Naive thymus-derived CD4-positive, alpha-beta T cell (primary cell): ENCODE measurements at places on chromosomes 2 and 18. TPM values are rescaled to one million over a fixed set of nuclear protein-coding genes. Genes with fewer than 3 reads are reported as not detected.

DNA sequence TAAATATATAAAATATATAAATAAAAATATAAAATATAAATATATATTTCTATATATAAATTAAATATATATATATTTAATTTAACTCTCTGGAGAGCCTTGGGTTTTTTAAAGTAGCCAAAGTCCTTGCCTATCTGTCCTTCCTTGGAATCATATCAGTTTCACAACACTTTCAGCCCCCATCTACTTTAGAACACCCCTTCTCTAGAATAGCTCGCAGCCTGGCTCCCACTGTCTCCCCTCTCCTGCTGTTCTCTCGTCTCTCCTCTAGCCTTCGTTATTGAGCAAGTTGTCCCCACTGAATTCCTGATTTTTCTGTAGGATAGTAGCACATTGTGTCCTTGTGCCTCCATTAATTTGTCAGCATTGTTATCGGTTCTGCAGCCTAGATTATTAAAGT lies 677.0 kb downstream of the RNF144A start:
- H3K36me3 ChIP-seq: no peaks in the 10 kb centered on the region
- no peaks in the 10 kb centered on the region for H3K4me1 ChIP-seq
- H3K27me3 ChIP-seq: no peaks in the 10 kb centered on the region
- H3K4me3 ChIP-seq: no peak overlapping the region
- DNase-seq: no peak
- no peak overlapping the region for H3K27ac ChIP-seq

DNA sequence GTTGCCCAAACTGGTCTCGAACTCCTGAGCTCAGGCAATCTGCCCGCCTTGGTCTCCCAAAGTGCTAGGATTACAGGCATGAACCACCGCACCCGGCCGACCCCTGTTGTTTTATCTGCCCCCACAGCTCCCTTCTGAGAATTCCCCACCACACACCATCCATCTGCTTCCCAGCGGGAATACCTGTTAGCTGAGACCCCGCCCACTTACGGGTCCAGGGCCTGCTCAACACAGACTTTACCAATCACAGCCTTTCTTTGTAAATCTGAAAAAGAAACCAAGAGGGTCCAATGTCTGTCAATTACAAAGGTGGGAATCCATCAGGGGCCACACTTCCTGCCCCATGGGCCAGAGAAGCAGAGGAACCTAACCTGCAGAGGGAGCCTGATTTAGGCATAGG lies 14.2 kb upstream of the CABLES1 start:
- H3K27ac ChIP-seq: no peak overlapping the region
- no peaks in the 10 kb centered on the region for H3K27me3 ChIP-seq
- no peak for DNase-seq
- no peak overlapping the region for H3K4me3 ChIP-seq
- H3K4me1 ChIP-seq: no peaks in the 10 kb centered on the region

DNA sequence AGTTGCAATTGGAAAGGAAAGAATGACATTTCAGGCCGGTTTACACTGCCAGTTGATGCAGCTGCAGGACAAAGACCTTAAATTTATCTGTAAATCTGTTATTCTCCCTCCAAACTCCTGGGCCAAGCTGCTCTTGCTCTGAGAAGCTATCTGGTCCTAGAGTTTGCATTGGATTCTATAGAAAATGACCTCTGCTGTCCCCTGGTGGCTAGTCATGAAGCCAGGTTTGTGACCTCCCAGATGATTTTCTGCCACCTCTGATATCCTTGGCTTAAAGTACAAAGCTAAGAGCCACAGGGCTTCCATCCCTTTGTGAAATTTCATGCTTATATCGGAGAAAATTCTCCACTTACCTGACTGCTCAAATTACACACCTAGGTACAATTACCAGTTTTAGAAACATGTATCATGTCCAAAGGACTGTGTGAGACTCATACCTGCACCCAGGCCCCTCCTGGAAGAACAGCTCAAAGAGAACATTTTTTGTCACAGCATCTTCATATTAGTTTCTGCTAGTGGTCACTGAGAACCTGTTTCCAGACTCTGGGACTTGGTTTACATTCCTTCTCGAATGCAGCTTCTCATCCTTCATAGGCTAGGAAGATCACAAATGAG lies 28.9 kb upstream of the IER3IP1 start:
- no peaks in the 10 kb centered on the region for H3K4me1 ChIP-seq
- H3K4me3 ChIP-seq: no peak overlapping the region
- H3K27me3 ChIP-seq: no peaks in the 10 kb centered on the region

DNA sequence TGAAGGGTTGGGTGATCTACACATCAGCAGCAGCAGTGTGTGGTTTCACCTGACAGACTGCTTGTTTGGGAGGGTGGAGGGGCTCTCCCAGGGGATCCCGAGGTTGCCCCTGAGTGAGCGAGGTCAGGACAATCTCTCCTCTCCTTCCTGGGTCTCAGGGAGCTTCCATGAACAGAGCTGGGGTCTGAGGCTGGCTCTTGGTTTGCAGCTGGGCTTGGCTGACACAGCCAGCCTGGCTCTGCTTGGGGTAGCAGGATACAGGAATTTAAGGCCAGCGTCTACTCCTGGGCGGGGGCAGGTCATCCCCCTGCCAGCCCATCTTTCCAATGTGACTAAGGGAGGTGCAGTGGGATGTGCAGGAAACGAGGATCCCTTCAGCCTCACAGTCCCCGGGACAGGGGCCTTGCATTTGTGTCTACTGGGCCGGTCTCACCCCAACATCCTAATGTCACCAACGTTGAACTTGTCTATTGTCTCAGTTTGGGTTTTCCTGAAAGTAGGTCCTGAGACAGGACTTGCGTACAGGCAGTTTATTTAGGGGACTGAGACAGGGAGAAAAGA lies 262.6 kb upstream of the HDAC4 start:
- H3K4me1 ChIP-seq: no peaks in the 10 kb centered on the region
- no peak overlapping the region for H3K4me3 ChIP-seq
- no peaks in the 10 kb centered on the region for H3K36me3 ChIP-seq
- H3K27ac ChIP-seq: no peak overlapping the region
- no peaks in the 10 kb centered on the region for H3K27me3 ChIP-seq

DNA sequence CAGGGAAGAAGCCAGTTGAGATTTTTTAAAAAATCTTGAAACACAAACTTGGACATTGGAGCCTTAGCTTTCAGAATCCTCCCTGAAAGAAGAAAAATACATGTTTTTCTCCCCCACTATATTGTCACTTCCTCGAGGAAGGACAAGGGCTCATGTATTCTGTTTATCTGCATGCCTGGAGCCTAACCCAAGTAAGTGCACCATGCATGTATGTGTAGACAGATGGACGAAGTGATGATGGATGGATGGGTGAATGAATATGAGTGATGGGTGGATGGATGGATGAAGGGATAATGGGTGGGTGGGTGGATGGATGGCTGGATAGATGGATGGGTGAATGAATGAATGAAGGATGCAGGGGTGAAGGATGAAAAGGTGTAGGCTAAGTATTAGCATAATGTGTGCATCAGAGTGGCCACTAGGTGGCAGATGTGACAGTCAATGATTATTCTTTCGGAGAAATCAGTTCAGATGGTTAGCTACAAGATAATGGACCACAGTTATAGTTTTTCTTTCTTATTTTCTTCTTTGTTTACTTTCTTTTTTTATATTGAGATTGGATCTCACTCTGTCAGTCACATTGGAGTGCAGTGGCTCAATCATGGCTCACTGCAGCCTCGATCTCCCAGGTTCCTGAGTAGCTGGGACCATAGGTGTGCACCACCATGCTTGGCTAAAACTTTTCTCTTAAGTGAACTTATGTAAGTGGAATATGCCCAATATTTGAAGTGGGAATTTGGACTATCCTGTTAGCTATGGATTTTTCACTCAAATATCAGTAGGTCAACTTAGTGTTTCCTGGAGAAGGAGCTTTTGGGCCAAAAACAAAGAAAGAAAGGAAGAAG lies 18.5 kb upstream of the CCDC93 start:
- H3K4me1 ChIP-seq: no peaks in the 10 kb centered on the region
- H3K36me3 ChIP-seq: no peaks in the 10 kb centered on the region
- DNase-seq: peak; percentile 36
- H3K27ac ChIP-seq: no peak overlapping the region
- no peak overlapping the region for H3K4me3 ChIP-seq

GRCh38 chr2:120118018-120118417 lies 105.1 kb downstream of the EPB41L5 start:
- no peaks in the 10 kb centered on the region for H3K36me3 ChIP-seq
- no peaks in the 10 kb centered on the region for H3K4me1 ChIP-seq
- H3K27ac ChIP-seq: no peak overlapping the region

- H3K4me3 ChIP-seq: no peak overlapping the region
- no peaks in the 10 kb centered on the region for H3K27me3 ChIP-seq
- no peaks in the 10 kb centered on the region for H3K36me3 ChIP-seq
- no peaks in the 10 kb centered on the region for H3K4me1 ChIP-seq
These were observed 136.7 kb upstream of the CAVIN2 start for GRCh38 chr2:191983591-191983990.

DNA sequence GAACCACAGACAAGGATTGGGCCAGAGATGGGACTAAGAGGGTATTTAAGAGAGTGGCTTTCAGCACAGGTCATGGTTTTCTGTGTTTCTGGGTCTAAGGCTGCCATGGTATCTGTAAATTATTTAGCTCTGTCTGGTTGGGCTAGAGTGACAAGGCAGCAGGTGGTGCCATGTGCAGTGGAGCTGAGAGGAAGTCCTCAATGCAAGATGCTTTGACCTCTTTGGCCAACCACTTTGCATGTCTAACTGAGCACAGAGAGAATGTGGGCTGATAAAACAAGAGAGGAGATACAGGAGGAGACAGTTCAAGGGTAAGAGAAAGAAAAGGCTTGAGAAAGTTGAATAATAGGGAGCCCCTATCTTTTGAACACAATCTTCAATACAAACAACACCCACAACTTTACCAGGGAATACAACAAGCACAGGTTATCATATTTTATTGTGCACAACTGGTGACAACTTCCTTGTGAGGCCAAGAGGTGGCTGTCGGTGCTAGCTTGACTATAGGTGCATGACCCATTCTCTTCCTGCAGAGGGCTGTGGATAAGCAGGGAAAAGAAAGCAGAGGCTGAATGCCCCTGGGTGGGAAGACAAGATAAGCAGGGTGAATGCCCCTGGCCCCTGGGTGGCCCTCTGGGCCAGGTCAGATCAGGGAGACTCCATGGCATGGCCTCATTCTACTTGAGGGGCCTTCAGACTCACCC lies 12.3 kb downstream of the FLACC1 start:
- no peaks in the 10 kb centered on the region for H3K4me1 ChIP-seq
- no peak overlapping the region for H3K4me3 ChIP-seq

- H3K27me3 ChIP-seq: no peaks in the 10 kb centered on the region
- no peak for DNase-seq
- no peaks in the 10 kb centered on the region for H3K36me3 ChIP-seq
- no peaks in the 10 kb centered on the region for H3K4me1 ChIP-seq
- no peak overlapping the region for H3K27ac ChIP-seq
These were observed 71.4 kb downstream of the RAPGEF4 start for GRCh38 chr2:172806996-172807395.

- no peak for DNase-seq
- no peaks in the 10 kb centered on the region for H3K4me1 ChIP-seq
- H3K27me3 ChIP-seq: peaks cover 23% of the 10 kb centered on the region
- H3K27ac ChIP-seq: no peak overlapping the region
These were observed 10.7 kb upstream of the GBX2 start for GRCh38 chr2:236178890-236179235.

- no peak overlapping the region for H3K27ac ChIP-seq
- DNase-seq: no peak
- H3K4me3 ChIP-seq: no peak overlapping the region
These were observed 339.5 kb upstream of the GCFC2 start for GRCh38 chr2:76050196-76050595.

- no peak overlapping the region for H3K27ac ChIP-seq
These were observed 29.3 kb upstream of the LBH start for GRCh38 chr2:30201990-30202389.

GRCh38 chr2:170155022-170155722 lies 22.8 kb upstream of the MYO3B start:
- no peak for DNase-seq
- H3K4me3 ChIP-seq: no peak overlapping the region
- H3K27me3 ChIP-seq: no peaks in the 10 kb centered on the region
- no peaks in the 10 kb centered on the region for H3K4me1 ChIP-seq

- H3K27me3 ChIP-seq: no peaks in the 10 kb centered on the region
- no peak overlapping the region for H3K27ac ChIP-seq
- DNase-seq: no peak
- H3K4me1 ChIP-seq: no peaks in the 10 kb centered on the region
These were observed 38.6 kb downstream of the ALPK2 start for GRCh38 chr18:58590254-58590653.

DNA sequence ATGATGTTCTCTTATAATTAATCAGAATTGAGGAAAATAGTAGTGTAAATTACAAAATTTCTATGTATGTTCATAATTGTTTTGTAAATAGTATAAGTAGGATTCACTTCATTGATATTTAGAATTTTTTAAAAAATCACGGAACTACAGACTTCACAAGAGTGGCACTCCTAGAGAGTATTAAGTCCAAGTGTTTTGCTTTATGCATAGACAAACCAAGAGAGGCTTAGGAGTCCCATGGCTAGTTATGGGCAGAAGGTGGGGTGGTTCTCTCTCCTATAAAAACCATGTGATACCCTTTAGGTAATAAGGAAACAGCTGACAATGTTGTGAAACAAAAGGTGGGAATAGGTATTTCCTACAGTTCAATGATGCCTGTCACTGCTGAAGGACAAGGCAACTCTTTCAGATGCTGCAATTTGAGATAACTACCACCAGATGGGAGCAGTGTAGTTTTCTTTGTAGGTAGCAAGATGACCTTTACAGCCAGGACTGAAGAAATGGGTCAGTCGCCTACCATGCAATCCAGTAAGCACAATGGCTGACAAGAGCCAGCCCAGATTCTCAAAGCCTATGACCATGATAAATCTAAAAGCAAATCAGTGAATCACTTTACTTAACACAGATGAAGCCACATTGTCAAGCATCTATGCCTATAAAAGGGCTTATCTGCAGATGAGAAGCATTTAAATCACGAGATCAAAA lies 83.9 kb downstream of the AAK1 start:
- no peak overlapping the region for H3K27ac ChIP-seq
- H3K4me1 ChIP-seq: peaks cover 62% of the 10 kb centered on the region
- H3K27me3 ChIP-seq: no peaks in the 10 kb centered on the region
- no peak for DNase-seq
- peaks cover 13% of the 10 kb centered on the region for H3K36me3 ChIP-seq

GRCh38 chr2:54444503-54444902 lies 11.6 kb upstream of the SPTBN1 start:
- H3K27ac ChIP-seq: no peak overlapping the region
- no peak for DNase-seq
- H3K4me1 ChIP-seq: no peaks in the 10 kb centered on the region
- no peaks in the 10 kb centered on the region for H3K36me3 ChIP-seq

DNA sequence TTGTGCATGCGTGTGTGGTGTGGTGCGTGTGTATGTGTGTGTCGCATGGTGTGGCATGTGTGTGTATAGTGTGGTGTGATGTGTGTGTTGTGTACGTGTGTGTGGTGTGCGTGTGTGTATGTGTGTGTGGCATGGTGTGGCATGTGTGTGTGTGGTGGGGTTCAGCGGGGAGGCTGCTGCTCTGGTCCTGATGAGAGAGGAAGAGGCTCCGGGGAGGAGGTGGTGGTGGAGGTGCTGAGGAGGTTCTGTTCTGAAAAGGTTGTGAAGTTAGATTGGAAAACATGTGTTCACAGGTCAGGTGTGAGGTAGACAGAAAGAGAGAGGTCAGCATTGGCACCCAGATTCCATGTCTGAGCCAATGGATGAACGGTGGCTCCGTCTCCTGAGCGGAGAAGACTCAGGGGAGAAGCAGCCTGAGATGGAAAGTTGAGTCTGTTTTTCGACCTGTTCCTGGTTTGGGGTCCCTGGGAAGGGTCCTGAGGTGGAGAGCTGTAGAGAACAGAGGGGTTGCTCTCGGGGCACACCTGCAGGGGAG lies 67.2 kb upstream of the HDAC4 start:
- H3K27ac ChIP-seq: no peak overlapping the region
- H3K27me3 ChIP-seq: no peaks in the 10 kb centered on the region
- no peaks in the 10 kb centered on the region for H3K36me3 ChIP-seq
- no peak for DNase-seq
- no peaks in the 10 kb centered on the region for H3K4me1 ChIP-seq
- H3K4me3 ChIP-seq: no peak overlapping the region

The TUBA3E gene
- total RNA-seq: not detected

The SCTR gene
- not detected for total RNA-seq

The IAH1 gene
- 49.7 TPM for total RNA-seq

The TMEFF2 gene
- not detected for total RNA-seq

The NOL4 gene
- total RNA-seq: not detected
